Left cardiac atrium (tissue), 4 donors: ENCODE measurements at places on chromosomes 2 and 18. TPM values are rescaled to one million over a fixed set of nuclear protein-coding genes. Genes with fewer than 3 reads are reported as not detected.
A peak's percentile ranks its signal among the peaks of the same experiment; 100 is the strongest.

GRCh38 chr2:176163672-176164056, 6.6 kb downstream of the HOXD3 start:
- no peak for DNase-seq

- DNase-seq = no peak
Measured at GRCh38 chr18:65336411-65336810, 414.4 kb upstream of the CDH7 start.

GRCh38 chr2:9752441-9753275, 90.6 kb upstream of the TAF1B start:
- no peak for DNase-seq

DNA sequence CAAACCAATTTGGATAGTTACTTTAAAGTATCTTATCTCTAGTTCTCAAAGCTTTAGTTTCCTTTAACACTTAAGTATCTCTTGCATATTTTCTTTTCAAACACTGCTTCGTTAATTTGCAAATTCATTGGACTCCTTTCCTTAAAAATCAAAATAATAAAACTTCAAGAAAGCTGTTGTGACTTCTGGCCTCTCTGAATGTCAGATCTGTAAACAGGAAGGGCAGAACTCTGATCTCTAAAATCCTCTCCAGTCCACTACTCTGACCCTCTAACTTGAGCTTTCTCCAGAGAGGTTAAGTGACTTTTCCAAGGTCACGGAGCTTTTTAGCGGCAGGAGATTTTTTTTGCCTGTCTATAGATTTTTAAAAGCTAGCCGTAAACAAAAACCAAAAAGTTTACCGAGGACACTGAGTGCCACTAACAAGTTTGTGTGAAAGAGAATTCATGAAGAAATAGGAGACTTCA, 155.5 kb downstream of the TGIF1 start:
- DNase-seq = no peak

DNA sequence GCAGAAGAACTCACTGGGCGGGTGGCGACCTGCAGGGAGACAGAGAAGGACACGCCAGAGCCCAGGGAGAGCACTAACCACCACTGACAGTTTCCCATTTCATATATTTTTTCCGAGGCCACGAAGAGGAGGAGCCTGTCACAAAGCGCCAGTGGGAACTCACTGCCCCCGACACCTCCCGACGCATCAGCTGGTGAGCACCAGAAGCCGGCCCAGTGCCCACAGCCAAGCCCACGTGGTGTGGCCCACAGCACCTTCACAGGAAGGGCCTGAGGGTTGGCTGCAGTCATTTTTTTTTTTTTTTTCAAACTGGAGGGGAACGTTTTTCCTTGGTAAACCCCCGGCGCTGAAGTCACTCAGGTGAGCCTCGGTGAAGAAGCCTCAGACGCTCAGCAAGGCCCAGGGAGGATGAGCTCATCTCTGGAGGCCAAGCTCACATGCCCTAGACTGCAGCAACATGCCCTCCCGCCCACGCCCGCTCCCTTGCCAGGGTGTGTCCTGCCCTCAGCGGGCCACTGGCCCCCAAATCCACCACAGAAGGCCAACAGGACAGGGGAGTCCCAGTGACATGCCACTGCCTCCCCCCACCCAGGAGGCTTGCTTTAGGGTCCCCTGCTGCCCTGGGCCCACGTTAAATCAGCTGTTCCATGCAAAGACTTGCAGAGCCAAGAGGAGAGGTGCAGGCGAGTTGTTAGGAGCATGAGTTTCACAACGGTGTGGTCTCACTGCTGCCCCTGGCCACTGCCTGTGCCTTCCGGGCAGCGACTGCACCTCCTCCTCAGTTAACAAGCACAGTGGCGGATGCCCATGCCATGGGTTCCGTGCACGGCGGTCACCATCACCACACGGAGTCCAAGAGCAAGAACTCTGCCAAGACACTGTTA, 68.1 kb downstream of the PARD6G start:
- DNase-seq = no peak

DNA sequence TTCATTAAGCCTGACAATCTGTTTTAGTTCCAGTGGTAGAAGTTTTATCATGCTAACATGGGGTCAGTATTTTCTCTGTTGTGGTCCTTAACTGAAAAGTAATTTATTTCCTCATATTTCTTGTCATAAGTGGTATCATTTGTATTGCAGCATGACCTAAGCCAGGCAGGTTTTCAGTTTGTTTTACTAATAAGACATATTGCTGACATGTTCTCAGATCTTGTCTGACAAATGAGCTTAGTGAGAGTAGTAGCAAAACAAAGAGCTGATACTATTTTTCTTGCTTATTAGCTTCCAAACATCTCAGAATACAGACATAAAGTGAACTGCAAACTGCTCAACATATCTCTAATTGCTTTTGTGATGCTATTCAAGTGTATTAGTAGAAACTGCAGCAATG, 293.6 kb downstream of the DSEL start:
- DNase-seq = no peak

- DNase-seq = no peak
Measured at GRCh38 chr18:48548011-48548771, 9.4 kb downstream of the CTIF start.

DNA sequence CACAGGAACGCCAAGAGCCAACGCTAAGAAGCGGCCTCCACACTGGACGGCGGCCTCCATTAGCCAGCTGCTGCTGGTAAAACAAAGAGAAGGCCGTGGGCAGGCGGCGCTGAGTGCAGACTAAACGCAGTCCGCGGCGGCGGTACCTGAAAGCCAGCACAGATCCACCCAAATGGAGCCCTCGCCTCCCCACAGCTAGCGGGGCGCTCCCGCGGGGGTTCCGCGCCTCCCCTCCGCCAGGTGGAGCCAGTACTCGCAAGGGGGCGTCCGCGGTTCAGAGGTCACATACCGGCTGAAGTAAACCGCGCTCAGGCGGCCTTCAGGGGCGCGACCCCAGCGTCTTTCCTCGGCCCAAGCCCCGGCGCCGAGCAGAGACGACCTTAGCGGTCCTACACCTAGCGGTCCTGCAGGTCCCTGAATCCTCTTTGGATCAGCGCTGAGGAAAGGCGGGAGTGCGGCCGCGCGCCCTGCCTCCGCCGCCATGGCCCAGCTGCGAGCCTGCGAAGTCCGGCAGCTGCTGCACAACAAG, 293.1 kb upstream of the ERBB4 start:
- no peak for DNase-seq

- no peak for DNase-seq
Measured at GRCh38 chr2:65491381-65491905, 59.0 kb upstream of the SPRED2 start.

GRCh38 chr18:6482198-6482977, 67.7 kb upstream of the L3MBTL4 start:
- peak; percentile 86 for DNase-seq

The IGFBP5 gene
- total RNA-seq = 207 TPM

The CYTIP gene
- total RNA-seq = 4.9 TPM

The RUFY4 gene
- total RNA-seq = not detected

The KLHL14 gene
- total RNA-seq = 0.08 TPM

The RESP18 gene
- not detected for total RNA-seq
